ENCODE measurements at places on chromosomes 3 and 15.

DNA sequence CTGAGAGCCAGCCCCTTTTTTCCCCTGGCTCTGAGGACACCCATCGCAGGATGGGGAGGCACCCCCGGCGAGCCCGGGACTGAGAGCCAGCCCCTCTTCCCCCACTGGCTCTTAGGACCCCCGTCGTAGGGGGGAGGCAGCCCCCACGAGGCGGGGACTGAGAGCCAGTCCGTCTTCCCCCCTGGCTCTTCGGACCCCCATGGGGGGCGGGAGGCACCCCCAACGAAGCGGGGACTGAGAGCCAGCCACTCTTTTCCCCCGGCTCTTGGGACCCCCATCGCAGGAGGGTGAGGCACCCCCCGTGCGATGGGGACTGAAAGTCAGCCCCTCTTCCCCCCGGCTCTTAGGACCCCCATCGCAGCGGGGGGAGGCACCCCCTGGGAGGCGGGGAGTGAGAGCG lies 36.8 kb upstream of the SSUH2 start:
- DNase-seq = no peak

- DNase-seq = no peak
These were observed 263.3 kb upstream of the TPM1 start for GRCh38 chr15:62779036-62779770.

GRCh38 chr3:43704697-43705096 lies 14.0 kb downstream of the ABHD5 start:
- DNase-seq = no peak

GRCh38 chr15:77440378-77440999 lies 19.8 kb downstream of the HMG20A start:
- no peak for DNase-seq

Measured in activated CD4-positive, alpha-beta T cell treated with anti-CD3 and anti-CD28 coated beads, Interleukin-2, amount 50 U/mL, for 4 hours (primary cell).